Mucosa of descending colon (tissue), 3 donors: ENCODE measurements at places on chromosomes 16 and 17.

DNA sequence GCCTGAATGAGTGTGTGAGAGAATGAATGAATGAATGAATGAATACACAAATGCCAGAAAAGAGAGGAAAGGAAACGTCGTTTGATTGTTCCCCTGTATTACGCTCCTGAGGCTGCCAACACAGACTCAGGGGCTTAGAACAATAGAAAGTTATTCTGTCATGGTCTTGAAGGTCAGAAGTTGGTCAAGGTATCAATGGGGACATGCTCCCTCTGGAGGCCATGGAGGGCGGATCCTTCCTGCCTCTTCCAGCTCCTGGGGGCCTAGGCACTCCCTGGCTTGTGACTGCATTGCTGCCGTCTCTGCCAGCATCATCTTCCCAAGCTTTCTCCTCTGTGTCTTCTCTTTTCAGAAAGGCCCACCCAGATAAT is 1.5 kb upstream of the SLC38A8 start:
- peak; percentile 12 for DNase-seq

- no peak for DNase-seq
These were observed 158.9 kb downstream of the TRIM37 start for GRCh38 chr17:58947824-58948223.

DNA sequence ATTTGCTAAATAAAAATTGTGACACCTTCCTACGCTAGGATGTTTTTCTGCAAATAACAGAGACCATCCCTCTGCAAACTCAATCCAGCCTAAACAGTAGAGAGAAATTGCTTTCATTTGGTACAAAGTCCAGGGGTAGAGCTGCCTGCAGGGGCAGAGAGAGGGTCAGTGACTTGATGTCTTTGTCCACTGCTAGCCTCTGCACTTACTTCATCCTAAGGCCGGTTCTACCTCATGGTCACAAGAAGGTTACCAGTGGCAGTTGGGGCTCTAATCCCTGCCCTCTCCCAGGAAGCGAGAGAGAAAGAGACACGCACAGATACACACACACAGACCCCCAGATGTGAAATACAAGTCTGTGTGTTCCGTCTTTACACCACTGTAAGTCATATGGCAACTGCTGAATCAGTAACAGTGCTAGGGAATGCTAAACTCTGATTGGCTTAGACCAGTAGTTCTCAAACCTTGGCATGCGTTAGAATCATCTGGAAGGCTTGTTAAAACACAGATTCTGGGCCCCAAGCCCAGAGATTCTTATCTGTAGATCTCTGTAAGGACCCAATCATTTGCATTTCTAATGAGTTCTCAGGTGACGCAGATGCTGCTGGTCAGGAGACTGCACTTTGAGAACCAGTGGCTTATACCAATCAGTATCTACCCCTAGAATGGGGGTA is 13.1 kb upstream of the LPCAT2 start:
- DNase-seq, result no peak

DNA sequence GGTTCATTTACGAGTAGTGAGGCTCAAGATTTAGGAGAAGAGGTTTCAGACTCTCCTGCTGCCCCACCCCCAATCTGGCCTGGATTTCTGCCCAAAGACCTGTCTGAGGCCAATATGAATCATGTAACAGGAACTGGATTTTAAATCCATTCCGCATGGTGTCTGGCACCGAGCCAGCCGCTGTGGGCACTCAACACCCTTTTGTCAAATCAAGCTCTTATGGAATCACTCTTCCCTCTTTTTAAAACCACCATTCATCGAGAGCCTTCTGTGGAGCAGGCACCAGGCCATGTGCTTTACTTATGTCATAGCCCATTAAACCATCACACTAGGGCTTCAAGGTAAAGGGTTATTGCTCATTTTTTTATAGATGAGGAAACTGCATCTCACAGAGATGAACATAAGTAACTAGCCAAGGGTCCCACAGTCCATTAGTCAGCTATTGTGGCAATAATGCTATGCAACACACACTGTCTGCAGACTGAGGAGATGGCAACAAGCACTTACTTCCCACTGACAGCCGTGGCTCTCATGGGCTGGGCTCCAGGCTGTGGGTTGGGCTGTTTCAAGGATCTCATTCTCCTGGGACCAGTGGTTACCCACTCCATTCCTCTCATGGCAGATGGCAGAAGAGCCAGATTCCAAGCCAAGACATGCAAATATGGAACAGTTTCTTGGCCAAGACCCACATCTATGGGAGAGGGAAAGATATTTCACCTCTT is 93.6 kb downstream of the WSCD1 start:
- no peak for DNase-seq

DNA sequence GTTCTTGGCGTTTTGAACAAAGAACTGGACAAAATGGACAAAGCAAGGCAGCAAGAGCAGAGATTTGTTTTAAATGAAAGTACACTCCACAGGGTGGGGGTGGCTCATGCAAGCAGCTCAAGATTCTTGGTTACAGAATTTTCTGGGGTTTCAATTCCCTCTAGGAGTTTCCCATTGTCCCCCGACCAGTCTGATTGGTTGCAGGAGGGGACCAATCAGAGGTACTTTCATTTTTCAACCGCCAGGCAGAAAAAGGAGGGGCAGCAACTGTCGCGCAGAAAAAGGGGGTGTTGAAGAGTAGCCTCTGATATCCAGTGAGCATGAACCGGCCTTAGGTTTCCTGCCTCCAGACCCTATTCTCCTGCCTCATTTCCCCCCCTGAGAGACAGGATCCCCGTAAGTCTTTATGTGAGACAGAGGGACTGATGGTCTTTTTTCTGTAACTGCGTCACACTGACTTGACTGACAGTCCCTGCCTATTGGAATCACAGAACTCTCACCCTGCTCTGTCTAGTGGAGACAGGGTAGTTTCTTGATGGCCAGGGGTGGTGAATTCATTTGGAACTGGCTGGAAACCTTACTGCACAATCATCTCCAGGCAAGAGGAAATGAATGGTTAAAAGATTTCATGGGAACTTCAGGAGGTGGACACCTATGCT is 59.4 kb upstream of the ALOX12 start:
- no peak for DNase-seq

- no peak for DNase-seq
These were observed 11.2 kb upstream of the ANKRD40CL start for GRCh38 chr17:50778471-50778870.
